ENCODE measurements at places on chromosomes 7 and 10.

DNA sequence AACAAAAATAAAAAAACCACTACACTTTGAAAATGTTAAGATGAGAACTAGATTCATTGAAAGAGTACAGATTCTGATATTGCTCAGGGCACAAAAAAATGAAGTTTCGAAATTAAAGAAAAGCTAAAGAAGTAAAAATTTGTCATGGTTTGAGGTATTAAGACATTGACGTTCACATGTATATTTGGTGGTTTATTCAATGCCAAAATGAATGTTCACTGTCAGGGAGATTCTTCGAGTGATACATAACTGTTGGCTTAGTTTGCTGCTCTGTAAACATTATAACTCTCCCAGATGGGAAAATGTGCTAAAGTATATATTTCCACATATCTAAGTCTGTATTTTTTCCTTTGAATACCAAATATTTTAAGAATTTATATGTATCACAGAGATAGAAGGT is 345.0 kb downstream of the SEMA3D start:
- no peak for DNase-seq

- no peak for DNase-seq
These were observed 151.9 kb downstream of the GALNT17 start for GRCh38 chr7:71283802-71284201.

- DNase-seq = no peak
These were observed 37.7 kb upstream of the KLF6 start for GRCh38 chr10:3822541-3823330.

DNA sequence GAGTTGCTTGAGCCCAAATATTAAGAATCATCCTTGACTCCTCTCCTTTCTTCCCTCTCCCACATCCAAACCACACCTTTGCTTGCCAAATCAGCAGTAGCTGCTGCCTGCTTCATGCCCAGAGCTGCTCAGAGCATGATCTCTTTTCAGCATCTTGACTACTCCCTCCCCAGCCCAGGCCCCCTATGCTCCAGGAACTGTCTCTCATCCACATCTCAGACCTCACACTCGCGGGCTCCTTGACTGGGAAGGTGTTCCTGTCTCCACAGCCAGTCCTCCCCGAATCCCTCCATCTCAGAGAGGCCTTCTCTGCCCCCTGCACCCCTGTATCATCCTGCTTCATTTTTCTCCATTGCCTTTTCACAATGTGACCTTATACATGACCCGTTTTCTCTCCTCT is 157.0 kb downstream of the DNAJB6 start:
- no peak for DNase-seq

GRCh38 chr10:72424561-72424960 is 69.8 kb upstream of the DNAJB12 start:
- DNase-seq = no peak

DNA sequence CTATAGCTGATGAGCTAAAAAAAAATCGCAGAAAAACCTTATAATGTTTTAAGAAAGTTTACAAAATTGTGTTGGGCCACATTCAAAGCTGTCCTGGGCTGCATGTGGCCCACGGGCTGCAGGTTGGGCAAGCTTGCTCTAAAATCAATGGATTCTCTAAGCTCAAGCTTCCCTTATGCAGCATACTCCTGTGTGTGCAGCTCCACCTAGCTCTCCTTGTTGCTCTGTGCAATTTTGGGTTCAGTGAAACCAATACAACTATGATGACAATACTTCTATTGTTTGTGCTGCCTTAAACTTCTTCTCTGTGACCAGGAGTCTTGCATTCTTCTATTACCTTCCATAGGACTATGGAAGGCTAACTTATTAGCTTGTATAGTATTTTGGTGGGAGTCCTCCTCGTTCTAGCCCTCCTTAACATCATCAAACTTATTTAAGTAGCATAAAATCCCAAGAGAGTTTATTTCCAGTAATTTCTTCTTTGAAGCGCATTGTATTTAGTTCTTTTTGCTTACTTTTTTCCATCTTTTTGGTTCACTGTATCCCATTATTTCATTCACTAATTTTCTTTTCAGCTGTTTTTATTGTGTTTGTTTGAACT is 170.9 kb upstream of the SMIM30 start:
- DNase-seq = no peak

DNA sequence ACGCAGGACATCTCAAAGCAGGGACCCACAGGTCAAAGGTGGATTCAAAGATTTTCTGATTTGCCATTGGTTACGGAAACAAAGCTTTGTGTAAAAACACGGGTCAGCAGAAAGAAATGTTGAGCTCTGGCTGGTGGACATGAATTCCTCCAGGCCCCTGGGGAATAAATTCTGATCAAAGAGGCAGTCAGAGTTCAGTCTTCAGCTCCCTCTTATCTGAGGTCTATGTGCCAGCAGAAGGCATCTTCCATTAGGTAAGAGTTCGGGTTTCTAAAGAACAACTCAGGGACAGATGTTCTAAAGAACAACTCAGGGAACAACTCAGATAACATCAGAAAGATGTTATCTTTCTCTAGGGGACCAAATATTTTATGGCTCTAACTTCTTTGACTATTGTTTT is 64.9 kb upstream of the PALS2 start:
- DNase-seq = no peak

DNA sequence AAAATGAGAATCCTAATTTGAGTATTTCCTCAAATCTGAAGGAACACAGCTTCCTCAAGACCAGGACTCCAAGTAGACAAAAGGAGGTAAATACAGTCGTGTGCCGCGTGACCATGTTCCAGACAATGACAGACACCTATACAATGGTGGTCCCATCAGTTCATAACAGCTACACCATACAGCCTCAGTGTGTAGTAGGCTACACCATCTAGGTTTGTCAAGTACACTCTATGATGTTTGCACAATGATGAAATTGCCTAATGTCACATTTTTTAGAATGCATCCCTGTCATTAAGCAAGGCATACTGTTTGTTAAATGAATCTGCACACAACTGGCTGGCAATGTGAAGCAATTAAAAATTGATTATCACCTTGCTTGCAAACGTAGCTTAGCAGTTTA is 107.9 kb downstream of the PROSER2 start:
- DNase-seq = no peak

DNA sequence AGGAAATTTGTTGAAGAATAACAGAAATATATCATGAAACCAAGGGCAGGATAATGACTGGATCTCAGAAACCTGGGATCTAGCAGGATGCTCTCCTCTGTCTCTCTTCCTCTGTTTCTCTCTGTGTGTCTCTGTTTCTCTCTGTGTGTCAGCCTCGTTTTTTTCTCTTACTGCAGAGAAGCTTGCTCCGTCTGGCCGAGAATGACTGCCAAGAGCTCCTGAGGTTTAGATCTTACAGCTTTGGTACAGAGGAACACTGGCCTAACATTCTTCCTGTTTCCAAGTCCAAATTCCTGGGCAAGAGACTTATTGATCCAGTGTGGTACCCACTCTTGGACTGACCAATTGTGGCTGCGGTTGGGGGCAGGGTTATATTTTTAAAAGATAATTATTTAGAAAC is 564.0 kb downstream of the XPNPEP1 start:
- no peak for DNase-seq

DNA sequence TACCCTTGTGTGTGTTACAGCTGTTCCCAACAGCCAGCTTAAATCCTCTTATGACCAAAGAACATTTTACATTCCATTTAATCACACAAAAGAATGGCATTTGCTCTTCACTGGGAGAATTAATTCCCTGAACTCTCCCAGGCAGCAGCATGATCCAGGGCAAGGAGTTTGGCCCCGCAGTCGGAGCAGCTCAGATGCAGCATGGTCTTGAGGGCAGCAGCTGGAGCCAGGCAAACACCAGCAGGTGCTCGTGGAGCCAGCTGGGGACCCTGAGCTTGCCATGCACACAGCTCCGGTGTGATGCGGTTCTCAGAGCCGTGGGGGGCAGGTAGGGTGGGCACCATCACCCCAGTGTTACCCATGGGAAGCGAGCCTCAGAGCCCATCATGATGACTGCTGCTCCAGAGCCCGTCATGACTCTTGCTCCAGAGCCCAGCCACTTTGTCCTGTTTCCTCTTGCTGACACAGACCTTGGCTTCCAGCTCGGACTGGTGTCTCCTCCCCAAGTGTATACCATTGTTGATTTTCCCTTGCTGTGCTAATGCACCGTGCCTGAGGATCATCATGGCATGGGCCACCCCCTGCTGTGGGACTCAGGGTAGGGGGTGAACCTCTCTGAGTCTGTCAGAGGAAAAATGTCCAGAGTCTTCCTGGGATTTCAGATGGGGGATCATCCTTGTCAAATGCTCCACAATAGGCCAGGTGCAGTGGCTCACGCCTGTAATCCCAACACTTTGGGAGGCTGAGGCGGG is 75.8 kb downstream of the ZRANB1 start:
- no peak for DNase-seq

- DNase-seq = no peak
These were observed 211.7 kb upstream of the HABP2 start for GRCh38 chr10:113341138-113341537.

DNA sequence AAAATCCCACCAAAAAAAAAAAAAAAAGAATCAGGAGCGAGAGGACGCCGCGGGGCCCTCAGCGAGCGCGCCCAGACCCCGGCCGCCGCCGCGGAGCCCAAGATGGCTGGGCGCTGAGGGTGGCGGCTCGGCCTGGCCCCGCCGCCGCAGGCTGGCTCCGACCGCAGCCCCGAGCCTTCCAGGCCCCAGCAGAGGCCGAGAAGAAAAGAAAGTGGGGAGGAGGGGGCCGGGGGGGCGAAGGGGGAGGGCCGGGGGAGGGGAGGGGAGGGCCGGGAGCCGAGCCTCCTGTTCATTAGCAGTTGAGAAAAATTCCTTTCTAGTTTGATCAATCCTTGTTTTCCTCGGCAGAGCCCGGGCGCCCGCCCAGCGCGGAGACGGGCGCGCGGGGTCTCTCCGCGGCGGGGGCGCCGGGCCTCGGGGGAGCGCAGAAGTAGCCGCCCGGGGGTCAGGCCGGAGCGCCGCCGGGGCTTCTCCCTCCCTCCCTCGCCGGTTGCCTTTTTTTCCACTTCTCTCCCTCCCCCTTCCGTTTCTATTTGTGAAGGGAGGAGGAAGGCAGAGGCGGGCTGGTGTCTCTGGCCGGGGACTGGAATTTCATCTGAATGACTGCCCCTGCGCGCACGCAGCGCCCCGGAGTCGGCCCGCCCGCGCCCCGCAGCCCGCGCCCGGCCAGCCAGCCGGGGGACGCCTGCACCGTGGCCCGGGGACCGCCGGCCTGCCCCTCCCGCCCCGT is 778 bp upstream of the TRIM8 start:
- DNase-seq = peak; percentile 52

DNA sequence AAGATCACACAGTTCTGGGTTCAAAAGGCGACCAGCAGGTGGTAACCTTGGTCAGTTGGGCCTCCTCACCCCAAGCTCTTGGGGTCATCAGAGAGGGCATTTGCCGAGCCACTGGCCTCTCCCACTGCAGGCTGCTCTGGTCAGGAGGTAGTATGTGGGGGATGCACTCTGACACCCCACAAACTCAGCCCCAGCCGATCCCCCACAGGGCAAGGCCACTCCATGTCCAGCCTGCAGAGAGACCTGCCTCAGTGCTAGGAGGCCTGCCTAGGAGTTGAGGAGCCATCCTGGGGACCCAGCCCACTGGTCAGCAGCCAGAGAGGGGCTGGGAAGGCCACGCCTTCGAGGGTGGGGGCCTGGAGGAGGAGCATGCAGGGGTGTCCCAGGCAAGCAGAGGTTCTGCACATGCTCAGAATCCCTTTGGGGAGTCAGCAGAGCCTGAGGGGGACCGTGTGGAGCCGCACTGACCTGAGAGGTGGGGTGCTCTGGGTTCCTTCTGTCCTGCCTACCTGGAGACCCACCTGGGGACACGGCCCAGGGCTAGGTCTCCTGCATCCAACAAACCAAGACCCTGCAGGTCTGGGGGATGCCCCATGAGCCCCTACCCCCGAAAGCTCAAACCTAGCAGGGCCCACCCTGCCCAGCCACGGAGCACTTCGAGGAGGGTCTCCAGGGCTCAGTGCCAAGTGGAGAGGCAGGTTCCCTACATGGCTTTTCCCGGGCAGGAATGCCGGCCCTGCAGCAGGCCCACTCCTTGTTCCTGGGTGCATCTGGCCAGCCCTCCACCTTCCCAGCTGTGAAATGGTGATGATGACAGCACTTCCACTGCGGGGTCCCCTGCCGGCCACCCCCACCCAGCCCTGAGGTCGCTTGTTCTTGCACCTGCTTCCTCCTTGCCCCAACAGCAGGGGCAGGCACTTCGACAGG is 58.5 kb downstream of the RASGEF1A start:
- DNase-seq = no peak

DNA sequence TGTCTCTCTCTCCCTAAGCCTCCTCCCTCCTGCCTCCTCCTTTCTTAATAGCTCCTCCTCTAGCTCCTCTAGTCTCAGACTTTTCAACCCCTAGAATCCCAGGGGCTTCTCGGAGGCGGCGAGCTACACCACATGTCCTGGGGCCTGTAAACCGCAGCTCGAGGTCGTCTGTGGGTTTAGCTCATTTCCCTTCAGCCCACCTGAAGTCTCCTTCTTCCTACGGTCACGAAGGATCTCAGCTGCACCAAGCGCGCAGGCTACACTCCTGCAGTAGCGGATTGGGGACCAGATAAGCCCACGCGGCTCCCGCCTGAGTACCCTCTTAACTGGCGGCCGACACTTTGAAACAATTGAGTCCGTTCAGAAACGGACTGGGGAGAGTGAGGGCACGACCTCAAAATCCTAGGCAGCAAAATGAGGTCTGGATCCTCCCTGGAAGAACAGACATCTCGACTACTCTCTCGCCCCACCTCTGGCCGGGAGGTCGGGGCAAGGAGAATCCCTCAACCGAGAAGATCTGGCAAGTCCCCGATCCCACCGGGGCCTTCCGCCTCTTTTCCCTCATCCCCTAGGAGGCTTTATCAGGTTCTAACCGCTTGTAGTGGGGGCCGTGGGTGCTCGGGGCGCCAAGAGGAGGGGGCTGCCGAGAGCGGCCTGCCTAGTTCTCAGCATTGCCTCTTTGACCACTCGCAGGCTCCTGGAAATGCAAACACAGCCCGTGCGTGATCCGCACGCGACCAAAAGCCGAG is 1.3 kb upstream of the SORCS3 start:
- no peak for DNase-seq

DNA sequence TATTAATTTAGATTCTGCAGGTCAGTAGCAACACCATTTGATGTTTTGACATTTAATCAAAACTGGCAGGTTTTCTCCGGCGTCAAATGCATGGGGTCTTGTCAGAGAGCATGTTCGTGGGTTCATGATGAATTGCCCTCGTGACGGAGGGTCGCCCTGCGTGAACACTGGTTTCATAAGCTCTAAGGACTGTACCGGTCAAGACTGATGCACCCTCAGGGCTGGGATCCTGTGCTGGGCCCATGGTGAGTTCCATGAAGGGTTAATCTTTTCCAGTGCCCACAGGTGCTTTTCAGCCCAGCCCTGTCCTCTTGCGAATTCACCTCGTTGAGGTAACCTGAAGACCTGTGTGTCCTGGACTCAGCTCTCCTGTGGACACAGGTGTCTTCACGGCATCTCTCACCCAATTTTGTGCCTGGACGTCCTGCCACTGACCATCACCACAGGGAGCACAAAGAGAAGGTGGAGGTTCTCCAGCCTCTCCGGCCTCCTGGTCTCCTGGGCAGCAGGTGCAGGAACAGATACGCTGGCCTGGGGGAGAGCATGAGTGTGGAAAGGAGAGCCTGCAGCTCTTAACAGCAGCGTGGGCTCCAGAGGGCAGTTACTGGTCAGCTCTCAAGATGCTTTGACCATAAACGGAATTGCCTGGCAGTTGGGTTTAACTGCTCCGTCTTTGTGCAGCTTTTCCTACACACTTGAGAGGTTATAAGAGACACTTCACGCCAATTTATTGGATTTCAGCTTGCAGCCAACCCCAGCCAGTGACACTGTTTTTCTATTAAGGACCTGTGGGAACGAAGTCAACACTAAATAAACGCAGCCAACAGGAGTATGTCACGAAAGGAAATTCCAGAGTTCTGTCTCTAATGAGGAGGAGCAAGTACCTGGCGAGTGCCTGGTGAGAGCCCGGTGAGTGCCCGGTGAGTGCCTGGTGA is 37.4 kb upstream of the CFAP46 start:
- DNase-seq = no peak

Measured in stimulated activated CD4-positive, alpha-beta T cell treated with anti-CD3 and anti-CD28 coated beads, Interleukin-2, amount 100 ng/mL, for 48 hours (primary cell).